T47D (cell line): ENCODE measurements at places on chromosomes 5 and 9.

GRCh38 chr5:1437226-1437829 lies 7.9 kb downstream of the SLC6A3 start:
- DNase-seq = no peak

DNA sequence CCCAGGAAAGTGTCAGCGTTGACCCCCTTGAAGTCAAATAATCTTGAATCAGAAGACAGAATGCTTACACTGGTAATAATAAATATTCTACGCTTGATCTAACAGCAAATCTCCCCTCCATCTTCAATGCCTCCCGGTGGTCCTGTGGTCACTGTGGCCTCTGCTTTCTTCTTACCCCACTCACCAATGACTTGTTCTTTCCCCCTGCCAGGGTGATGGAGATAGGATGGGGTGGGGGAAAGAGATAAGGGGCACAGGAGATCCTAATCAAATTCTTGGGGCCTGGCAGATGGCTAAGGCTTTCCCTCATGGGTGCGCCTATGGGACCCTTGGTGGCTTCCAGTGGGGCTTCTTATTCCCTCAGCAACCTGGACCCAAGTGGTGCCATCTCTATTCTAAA lies 152.6 kb upstream of the EGFLAM start:
- DNase-seq = no peak

GRCh38 chr9:89537166-89537565 lies 39.3 kb upstream of the SEMA4D start:
- no peak for DNase-seq

- peak; percentile 82 for DNase-seq
Observed at GRCh38 chr9:33225319-33226147, 14.4 kb upstream of the SPINK4 start.

- no peak for DNase-seq
Observed at GRCh38 chr5:176731506-176732160, 78.7 kb upstream of the UNC5A start.

DNA sequence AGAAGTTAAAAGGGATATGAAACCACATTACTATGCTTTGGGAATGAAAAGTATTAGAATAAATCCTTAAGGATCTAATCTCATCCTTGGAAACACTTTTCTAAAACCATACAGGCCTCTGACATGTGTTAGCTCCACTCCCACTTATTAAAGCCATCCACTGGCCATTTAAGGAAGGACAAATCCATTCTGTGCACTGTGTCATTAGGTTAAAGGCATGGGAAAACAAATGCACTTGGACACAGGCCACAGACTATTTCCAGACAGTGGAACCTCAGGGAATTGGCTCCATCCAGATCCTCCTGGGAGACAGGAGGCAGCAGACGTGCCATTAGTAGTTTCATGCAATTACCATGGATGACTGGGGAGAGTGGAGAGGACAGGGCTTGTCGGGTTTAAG lies 454.9 kb downstream of the ENC1 start:
- peak; percentile 25 for DNase-seq

DNA sequence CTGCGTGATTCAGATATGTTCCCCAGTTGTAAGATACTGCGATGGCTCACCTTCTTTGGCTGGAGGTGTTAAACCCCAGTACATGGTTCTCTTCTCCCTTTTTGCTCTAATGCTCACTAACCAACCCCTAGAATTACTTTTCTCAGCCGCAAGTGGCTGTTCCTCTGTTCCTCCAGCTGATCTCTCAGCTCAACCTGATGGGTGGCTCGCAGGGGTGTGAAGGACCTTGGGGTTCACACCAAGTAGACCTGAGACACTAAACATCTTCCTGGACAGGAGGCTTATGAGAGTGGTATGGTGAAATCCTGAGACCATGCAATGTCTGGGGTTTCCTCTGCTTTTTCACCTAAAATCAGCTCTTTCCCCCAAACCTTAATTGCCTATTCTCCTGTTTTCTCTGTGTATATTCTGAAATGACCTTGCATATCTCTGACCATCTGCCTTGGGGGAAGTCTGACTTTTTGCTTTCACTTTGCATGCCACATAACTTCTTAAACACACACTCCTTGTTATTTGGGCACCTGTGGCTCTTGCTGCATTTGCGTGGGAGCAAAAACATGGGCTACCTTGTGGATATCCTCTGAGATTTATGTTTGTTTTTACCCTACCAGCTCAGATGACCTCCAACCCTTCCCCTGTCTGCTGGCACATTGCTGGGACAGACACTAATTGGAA lies 15.9 kb upstream of the IFNA14 start:
- peak; percentile 76 for DNase-seq

DNA sequence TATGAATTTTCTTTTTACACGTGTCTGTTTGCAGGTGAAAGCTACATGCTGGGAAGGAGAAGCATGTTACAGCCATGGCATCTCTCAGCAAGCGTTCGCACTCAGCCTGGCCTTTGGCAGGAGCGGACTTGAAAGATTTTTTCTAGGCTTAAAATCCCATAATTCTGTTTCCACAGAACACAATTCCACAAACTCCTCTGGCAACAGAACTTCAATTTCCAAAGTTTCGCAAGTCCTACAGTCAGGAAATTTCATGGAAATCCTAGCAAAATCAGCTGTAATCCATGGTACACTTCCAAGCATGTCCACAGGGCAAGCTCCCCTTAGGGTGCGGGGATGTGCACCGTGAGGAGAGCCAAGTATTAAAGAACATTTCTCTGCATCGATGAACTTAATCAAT lies 35.9 kb downstream of the SUB1 start:
- DNase-seq = no peak

- no peak for DNase-seq
Observed at GRCh38 chr5:72518001-72518683, 10.9 kb upstream of the ZNF366 start.

GRCh38 chr5:51399643-51400006 lies 16.4 kb downstream of the ISL1 start:
- no peak for DNase-seq

GRCh38 chr9:16028548-16028947 lies 475.7 kb downstream of the CCDC171 start:
- DNase-seq = peak; percentile 4

GRCh38 chr5:157348049-157348400 lies 82.1 kb downstream of the CYFIP2 start:
- DNase-seq = no peak

DNA sequence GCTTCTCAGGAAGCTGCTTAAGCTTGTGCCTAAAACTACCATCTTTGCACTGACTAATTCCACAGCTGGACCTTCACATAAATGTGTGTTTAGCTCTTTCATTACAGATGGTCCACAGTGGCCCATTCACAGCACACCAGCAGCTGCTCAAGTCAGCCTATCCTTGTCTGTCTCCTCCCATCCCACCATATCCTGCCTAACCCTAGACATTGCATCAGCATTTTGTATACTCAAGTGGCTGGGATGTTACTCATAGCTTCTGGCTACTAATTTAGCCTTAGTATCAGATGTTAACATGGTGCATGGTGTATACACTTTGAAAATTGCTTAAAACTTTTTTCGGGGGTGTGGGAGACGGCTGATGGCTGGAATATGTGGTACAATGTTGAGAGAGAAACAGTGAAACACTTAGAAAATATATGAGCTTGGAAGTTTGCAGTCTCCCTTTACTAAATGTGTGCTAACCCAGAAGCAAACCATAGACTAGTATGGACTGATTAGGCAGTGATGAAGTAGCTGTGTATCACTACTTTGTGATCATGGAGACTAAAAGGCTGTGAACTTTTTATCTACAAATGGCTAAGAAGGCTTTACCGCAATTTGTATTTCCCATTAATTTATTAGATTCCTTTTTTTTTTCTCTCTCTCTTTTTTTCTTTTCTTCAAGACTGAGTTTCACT lies 83.1 kb downstream of the JMY start:
- peak; percentile 9 for DNase-seq
